Small intestine (tissue), 16 donors: ENCODE measurements at places on chromosomes 12 and 14.

DNA sequence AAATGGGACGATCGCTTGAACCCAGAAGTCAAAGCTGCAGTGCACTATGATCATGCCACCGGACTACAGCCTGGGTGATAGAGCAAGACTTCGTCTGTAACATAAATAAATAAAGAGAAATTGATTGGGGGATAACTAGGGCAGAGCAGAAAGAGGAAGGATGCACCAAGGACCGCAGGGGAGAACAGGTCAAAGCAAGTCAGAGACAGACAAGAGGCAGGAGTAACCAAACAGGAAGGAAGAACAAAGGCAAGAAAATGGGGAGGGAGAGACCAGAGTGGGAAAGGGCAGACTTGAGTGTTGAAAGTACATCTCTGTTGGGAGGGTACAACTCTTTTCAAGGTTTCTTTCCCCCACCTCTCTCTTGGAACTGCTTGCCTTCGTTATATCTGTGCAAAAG, 50.8 kb upstream of the ELK3 start:
- no peak for DNase-seq

DNA sequence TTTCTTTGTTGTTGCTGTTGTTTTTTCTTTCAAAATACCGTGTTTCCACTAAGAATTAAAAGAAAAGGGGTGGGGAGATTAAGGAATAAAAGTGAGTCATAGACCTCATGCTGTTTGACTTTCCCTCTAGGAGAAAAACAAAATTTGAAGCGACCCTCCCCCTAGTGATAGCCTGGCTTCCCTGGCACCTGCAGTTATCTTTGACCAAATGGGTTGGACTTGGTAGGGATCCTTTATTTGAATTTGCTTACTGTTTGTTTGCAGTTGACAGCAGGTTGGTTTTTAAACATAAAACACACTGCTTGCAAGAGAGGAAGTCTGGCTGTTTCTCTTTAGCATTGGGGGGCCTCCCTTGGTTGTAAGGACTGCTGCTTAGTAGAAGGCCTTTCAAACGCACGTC, 14.0 kb downstream of the OTX2 start:
- no peak for DNase-seq

GRCh38 chr14:57382283-57382682, 8.1 kb upstream of the NAA30 start:
- no peak for DNase-seq

DNA sequence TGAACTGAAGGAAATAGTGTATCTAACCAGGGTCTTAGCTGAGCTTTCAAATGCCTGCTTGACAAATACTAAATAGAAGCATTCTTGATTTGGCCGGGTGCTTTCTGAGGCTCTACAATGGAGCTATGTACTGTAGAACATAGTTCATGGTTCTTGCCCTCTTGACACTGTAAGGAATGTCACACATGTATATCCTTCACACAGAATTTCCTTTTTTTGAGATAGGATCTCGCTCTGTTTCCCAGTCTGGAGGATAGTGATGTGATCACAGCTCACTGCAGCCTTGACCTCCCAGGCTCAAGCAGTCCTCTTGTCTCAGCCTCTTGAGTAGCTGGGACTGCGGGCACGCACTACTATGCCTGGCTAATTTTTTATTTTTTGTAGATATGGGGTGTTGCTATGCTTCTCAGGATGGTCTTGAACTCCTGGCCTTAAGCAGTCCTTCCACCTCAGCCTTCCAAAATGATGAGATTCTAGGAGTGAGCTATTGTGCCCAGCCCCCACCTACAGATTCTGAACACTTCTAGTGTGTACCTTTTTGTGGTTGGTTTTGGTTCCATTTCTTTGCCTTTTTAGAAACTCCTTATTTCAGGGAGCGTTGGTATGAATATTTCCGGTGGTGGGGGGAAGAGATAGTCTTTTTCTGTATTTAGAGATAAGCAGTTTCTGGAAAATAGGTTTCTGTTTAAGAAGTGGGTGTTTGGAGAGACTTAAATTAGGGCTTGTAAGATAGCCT, 4.2 kb downstream of the MLXIP start:
- no peak for DNase-seq

- no peak for DNase-seq
These were observed 127.5 kb downstream of the TGFB3 start for GRCh38 chr14:75854111-75854799.

GRCh38 chr14:47422191-47422590, 253.2 kb downstream of the MDGA2 start:
- no peak for DNase-seq

DNA sequence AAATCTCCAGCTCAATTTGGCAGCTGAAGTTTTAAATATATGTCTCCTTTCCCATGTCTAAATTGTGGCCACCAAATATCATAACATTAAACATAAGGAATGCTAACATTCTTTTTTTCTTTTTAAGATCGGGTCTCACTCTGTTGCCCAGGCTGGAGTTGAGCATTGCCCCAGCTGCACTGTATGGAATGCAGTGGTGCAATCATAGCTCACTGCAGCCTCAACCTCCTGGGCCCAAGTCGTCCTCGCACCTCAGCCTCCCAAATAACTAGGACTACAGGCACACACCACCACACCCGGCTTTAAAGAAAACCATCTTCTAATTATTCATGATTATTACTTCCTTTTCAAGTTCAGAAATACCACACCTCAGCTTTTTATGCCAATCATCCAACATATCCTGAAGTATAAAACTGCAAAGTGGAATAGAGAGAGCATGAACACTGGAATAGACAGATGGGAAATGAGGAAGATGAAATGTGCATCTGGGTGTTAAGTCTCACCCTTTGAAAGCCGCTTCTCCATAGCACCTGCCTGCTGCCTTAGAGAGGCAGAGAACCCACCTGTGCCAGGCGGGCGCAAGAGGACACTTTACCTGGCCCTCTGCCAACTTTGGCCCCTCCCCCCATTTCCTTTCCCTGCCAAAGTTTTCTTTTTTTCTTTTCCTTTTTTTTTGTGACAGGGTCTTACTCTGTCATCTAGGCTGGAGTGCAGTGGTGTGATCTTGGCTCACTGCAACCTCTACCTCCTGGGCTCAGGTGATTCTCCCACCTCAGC, 2.8 kb upstream of the EML1 start:
- no peak for DNase-seq

- no peak for DNase-seq
These were observed 39.3 kb downstream of the LRTM2 start for GRCh38 chr12:1859643-1860042.

DNA sequence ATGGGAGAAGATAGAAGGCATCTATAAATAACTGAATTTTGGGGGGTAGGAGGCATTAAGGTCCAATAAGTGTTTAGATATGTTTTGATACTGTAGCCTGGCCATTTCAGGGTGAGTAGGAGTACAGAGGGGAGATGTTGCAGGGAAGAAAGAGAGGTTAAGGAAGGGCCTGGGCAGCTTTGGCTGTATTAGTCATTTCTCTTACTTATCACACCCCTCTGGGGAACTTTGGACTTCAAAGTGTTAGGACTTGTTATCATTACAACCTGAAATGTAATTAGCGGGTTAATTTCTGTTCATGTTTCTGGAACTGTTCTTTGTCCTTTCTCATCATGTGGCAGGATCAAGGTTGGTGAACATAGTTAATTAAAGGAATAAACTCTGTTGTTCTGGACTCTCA, 40.3 kb downstream of the SUSD6 start:
- peak; percentile 88 for DNase-seq

DNA sequence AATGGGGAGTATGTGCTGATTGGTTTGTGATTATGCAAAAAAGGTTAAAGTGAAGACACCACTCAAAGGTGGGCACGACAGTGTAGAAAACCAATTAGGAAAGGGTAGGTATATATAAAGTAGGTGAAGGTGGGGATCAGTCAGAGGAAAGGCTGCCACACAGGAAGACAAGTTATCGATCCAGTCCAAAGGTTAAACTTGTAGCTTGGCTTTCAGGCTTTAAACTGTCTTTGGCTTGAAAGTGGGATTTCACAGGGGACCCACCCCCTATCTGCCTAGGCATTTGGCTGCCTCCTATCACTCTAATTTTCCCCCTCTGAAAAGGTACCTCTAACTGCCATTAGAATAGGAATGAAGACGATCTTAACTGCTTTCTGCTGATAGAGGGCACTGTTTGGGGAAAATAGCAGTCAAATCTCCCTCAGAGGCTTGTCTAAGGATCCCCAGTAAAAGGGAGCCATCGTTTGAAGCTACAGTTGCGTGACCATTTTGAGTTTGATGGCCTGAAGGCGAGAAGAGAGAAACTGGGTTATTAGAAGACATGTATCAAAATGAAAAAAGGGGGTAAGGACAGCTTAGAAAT, 250.2 kb downstream of the GPHN start:
- peak; percentile 56 for DNase-seq

- no peak for DNase-seq
These were observed 1.8 kb upstream of the WNK1 start for GRCh38 chr12:750366-751191.

GRCh38 chr12:47591361-47591791, 114.5 kb downstream of the RPAP3 start:
- no peak for DNase-seq

DNA sequence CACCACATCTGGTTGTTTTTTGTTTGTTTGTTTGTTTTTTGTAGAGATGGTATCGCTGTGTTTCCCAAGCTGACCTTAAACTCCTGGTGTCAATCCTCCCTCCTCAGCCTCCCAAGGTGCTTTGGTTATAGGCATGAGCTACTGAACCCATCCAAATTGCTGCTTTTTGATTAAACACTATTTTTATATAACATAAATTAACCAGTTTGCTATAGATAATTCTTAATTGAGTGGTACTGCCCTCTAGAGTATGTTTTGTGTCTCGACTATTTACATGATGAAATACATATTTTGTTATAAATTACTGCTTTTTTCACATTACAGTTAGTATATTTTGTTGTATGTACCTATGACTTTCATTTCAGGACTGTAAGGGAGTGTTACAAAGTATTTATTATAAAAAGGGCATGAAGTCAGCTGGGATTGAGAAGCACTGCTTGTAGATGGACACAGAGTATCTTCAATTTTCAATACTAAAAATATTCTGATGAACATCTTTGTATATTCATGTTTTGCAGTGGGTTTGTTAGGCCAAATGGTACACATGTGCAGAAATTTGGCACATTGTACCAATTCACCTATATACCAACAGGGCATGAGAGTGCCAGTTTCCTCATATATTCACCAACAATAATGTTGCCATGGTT, 14.9 kb upstream of the SCAF11 start:
- DNase-seq: no peak

- no peak for DNase-seq
These were observed 294.3 kb upstream of the RTL1 start for GRCh38 chr14:101197595-101198397.

DNA sequence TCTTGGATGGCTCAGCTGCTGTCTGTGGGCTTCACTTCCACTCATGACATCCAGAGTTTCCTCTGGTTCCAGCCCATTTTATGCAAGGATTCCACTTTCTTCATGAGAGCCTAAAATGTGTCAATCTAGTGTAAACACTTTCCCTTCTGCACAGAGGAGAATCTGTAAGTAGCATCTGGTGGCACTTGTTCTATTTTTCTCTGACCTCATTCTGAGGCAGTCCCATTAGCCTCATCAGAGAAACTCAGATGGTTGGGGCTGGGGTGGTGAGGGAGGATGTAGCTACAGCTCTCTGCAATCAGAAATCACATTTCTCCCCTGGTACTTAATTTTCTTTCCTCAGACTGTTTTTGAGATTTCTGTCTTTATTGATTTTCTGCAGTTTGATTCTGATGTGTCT, 81.6 kb downstream of the PRMT8 start:
- no peak for DNase-seq

DNA sequence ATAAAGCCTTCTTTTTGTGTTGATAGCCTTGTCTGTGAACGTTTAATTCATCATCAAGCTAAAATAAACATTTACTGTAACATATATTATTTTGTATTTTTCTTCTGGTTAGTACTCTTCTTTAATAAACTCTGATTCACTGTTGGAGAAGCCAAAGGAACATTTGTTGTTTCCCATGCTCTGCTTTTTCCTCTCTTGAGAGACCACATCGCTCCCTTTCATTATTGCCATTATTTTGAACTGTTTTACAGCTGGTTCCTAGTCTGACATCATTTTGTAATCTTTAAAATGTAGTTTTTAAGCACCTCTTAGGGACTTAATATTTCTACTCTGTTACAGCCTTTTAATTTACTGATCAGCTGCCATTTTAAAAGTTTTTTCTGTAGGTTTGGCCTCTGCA, 301.8 kb downstream of the NPAS3 start:
- DNase-seq: no peak

- peak; percentile 90 for DNase-seq
These were observed 1.3 kb downstream of the ZC3H10 start for GRCh38 chr12:56119361-56119796.

- no peak for DNase-seq
These were observed 7.2 kb upstream of the SPRYD3 start for GRCh38 chr12:53086361-53086760.

DNA sequence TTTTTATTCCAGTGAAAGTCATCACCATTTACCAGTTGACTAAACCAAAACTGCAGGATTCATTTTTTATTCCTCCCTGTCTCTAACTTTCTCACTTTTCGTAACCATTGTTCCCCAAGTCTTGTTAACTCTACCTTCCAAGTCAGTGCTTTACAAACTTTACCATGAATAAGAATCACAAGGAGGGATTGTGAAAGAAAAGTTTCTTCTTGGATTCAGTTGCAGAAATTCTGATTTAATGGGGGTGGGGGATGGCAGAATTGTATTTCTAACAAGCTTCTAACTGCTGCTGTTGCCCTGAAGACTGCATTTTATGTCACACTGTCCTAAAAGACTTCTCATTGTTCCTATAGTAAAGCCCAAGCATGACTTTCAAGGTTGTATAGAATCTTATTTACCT, 5.0 kb upstream of the RAB21 start:
- DNase-seq: no peak
